ENCODE measurements at places on chromosomes 7 and 10.
A peak's percentile ranks its signal among the peaks of the same experiment; 100 is the strongest.

- DNase-seq: peak; percentile 77
Measured at GRCh38 chr7:151244196-151244840, 4.2 kb downstream of the SMARCD3 start.

GRCh38 chr10:2890093-2890492 lies 177.3 kb upstream of the PFKP start:
- DNase-seq: no peak

DNA sequence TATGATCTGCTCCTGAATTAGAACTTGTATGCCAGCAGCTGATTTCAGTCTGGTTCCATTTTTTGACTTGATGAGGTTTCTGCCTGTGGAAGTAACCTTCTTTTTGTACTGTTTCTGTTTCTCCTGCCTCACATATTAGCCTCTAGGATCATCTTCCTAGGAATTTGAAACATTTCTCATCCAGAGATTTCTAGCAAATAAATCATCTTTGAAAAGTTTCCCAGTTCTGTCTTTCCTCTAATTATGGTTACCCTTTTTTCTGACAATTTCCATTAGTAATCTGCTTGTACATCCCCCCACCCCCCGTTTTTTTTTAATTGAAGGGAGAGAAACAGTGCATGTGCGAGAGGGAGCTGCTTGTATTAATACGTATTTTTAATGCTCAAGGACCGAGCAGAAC lies 92.2 kb downstream of the NRF1 start:
- DNase-seq: no peak

DNA sequence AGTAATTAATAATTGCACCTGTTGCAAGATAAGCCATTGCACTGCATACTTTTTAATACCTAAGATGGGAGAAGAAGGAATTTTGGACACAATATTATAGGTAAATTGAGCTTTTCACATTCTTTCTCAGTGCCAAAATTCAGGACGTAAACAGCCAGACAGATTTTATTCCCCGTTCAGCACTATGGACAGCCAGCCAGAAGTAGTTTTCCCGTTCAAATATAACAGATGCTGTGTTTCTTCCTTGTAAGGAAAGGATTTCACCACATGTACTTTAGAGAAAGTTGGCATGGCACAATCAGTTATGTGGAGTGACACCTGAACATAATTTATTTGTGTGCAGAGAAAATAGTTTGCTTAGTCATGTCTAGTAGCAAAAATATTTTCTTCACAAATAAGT lies 34.8 kb downstream of the SEMA3E start:
- no peak for DNase-seq

Measured in suppressor macrophage treated with lipopolysaccharide for 4 hours (primary cell).